Stimulated activated CD8-positive, alpha-beta memory T cell treated with anti-CD3 and anti-CD28 coated beads, Interleukin-7, amount 100 ng/mL, for 48 hours (primary cell): ENCODE measurements at places on chromosomes 11 and 22.

DNA sequence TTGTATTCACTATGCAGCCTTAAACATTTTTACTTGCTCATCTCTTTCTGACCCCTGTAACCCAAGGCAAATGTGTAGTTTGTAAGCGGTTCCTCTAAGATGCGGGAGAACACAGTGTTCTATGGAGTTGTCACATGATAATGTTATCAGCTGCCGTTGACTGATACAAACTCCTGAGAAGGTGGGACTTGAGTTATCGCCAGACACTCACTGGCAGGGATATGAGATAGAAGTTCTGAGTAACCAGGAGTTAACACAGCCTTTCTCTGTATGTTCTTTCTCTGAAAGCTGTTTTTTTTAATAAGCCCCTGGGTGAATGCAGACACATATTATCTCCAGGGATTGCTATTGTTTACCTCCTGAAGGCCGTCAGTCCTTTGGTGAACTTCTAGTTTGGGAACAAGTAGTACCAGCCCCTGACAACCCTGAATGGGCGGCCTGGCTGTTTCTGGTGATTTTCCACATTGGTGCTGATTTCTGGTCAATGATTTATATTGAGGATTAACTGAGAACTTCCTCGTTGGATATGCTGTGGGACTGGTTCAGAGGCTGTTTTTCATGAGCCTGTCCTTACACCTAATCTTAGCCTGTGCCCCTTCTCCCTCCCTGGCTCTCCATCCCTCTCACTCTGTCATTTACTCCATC is 155.3 kb upstream of the RASSF10 start:
- DNase-seq, result no peak

- no peak for DNase-seq
Measured at GRCh38 chr22:33823552-33823951, 96.7 kb downstream of the LARGE1 start.

DNA sequence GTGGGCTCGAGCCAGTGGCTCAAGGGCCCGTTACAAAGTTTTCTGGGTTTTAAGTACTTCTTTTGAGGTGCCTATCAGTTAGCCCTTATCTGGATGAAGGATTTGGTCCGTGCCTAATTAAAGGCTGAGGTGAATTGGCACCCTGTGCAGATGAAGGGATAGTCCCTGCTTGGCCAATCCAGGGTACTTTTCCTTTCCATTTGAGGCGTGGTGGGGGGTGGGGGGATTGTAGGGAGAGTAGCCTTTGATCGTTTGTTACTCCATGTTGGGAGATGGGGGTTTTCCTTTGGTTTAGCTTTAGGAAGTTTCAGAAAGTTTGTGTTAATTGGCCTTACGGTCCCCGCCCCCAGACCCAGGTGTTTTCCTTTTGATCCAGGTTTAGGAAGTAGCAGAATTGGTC is 170.8 kb downstream of the DDX10 start:
- no peak for DNase-seq

- no peak for DNase-seq
Measured at GRCh38 chr11:68610452-68611116, 73.8 kb upstream of the GAL start.

GRCh38 chr22:33429281-33429680 is 371.1 kb upstream of the SYN3 start:
- no peak for DNase-seq

DNA sequence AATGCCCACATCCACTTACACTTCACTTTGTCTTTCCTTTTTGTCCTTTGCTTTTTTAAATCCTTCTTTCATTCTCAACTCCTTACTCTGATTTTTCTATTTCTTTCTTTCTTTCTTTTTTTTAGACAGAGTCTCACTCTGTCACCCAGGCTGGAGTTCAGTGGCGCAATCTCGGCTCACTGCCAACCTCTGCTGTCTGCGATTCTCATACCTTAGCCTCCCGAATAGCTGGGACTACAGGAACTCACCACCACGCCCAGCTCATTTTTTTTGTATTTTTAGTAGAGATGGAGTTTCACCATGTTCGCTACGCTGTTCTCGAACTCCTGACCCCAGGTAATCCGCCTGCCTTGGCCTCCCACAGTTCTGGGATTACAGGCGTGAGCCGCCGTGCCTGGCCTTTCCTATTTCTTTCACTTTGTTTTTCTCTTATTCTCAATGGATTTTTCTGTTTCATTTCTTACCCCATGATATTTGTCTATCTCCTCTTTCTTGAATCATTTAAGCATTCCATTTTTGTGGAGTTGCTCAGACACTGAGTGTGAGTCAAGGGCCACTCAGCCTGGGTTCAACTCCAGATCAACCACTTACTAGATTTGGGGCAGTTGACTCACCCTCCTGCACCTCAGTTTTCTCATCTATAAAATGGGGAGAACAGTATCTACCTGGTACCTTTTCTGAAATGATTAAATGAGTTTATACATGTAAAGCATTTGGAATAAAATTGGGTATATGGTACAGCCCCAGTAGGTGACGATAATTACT is 7.6 kb downstream of the KCNJ5 start:
- DNase-seq, result no peak

- no peak for DNase-seq
Measured at GRCh38 chr11:12048936-12049790, 40.7 kb upstream of the DKK3 start.

- DNase-seq, result no peak
Measured at GRCh38 chr22:38696606-38697424, 3.9 kb downstream of the JOSD1 start.
